ENCODE measurements at places on chromosomes 11 and 22.

GRCh38 chr22:19419464-19420178, 11.9 kb downstream of the HIRA start:
- no peak for DNase-seq

- DNase-seq = no peak
Observed at GRCh38 chr11:5846701-5847100, 5.0 kb upstream of the OR52E6 start.

GRCh38 chr11:61814247-61814957, 2.4 kb downstream of the FADS1 start:
- no peak for DNase-seq

DNA sequence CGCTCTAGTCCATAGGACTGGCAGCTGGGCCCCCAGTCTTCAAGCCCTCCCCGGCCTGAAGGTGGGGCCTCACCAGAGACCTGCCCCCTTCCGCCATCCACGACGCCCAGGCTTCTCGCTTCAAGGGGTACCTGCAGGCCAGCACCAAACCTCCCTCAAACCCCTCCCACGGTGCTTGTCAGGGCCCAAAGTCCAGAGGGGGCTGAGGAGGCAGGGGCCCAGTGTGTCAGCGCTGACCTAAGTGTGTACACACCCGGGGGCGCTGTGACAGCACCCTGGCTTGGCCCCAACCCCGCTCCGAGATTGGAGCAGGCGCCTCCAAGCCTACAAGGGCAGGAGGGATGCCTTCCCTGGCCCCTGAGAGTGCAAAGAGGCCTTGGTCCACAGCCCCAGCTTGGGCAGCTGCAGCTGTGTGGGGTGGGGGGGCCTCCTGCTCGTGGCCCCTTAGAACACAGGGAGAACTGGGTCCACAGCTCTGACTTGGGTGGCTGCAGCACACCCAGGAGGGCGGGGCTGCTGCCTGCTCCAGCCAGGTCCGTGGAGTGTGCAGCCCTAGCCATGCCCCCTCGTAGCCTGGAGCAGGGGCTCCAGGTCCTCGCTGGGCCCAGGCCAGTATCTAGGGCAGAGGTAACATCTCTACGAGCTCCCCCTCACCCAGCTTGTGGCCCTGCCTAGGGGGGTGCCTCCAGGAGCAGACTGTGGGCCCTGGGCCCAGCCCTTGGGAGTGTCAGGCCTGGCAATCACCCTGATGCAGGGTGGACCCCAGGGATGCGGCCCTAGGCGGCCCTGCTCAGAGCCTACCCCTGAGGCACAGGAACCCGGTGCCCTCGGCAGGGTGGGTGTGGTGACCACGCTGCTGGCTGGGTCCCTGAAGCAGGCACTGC, 4.9 kb downstream of the SBF2 start:
- no peak for DNase-seq

- DNase-seq = no peak
Observed at GRCh38 chr11:12448131-12448939, 71.0 kb downstream of the PARVA start.

DNA sequence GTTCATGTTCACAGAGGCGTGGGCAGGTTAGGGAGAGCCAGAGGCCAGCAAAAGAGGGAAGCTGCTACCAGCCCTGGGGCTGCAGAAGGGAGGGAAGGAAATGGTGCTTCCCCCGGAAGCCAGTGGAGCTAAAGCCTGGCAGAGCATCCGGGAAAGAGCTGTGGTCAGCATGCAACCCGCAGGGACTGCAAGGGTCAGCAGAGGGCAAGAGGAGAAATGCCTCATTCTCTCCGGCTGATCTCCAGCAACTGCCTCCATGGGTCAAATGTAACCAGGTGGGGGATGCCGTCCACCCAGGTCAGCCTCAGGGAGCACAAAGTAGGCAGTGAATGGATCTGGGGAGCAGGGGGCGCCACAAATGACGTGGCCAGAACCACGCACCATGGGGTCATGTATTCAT, 36.9 kb upstream of the PRR5 start:
- no peak for DNase-seq

DNA sequence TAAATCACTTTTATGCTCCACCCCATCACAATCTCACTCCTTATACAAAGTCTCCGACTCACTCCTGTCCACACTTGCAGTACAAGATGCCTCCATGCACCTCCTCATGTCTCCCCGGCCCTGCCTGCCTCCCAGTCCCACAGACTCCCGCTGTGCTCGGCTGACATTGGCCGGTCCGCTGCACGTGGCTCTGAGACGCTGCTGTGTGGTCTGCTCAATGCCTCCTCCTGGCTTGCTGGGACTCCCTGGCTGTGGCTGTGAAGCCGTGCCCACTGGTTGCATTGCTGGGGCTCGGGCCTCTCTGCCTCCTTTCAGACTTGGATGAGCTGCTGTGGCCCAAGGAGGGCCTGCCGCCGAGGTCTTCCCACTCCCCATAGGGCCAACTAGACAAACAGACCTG, 224.0 kb upstream of the B3GAT1 start:
- DNase-seq = no peak

GRCh38 chr11:62125316-62125715, 1.5 kb downstream of the INCENP start:
- DNase-seq = no peak

- DNase-seq = no peak
Observed at GRCh38 chr22:31136711-31137110, 3.6 kb downstream of the PLA2G3 start.

DNA sequence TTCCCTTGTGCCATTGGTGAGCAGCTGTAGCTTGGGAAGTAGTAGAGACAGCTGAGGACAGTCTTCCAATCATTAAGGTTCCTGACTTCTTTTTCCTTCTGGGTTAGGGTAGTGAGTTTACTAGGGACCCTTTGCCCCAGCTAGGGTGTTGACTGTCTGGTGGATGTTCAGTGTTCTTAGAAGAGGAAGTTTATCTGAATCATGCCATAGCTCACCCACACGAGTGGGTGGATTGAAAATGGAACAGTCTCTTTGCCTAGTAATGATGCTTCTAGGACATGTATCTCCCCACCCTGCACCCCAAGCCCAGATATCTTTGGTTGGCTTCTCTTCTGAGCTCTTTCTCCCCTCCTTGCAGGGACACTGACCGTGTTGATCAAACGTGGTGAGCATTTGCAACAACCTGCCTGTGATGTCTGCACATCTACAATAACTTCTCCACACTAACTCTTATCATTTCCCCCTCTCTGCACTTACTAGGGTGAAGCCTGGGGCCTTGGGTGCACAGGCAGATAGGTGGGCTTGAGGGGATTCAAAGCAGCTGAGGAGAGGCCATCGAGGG, 57.1 kb upstream of the HORMAD2 start:
- no peak for DNase-seq

- no peak for DNase-seq
Observed at GRCh38 chr11:96149743-96150555, 193.0 kb downstream of the MAML2 start.

- DNase-seq = no peak
Observed at GRCh38 chr11:84471501-84471900, 1155.6 kb downstream of the DLG2 start.

GRCh38 chr22:17842386-17842785, 68.1 kb upstream of the BID start:
- DNase-seq = no peak

DNA sequence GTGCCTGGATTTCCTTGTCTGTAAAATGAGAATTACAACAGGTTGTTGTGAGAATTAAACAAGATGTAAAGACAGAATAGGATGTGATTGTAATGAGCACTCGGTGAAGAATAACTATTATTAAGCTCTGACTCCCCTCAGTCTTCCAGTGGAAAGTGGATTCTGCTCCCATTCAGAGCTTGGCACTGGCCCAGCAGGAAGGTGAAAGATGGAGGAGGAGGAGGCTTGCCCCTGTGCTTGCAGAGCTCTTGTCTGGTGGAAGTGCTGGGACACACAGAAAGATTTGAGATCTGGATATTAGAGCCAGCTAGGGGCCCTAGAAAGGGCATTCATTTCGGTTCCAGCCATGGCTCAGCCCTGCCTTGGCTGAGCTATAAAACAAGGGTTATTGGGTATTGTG, 28.2 kb downstream of the PHLDB1 start:
- no peak for DNase-seq

DNA sequence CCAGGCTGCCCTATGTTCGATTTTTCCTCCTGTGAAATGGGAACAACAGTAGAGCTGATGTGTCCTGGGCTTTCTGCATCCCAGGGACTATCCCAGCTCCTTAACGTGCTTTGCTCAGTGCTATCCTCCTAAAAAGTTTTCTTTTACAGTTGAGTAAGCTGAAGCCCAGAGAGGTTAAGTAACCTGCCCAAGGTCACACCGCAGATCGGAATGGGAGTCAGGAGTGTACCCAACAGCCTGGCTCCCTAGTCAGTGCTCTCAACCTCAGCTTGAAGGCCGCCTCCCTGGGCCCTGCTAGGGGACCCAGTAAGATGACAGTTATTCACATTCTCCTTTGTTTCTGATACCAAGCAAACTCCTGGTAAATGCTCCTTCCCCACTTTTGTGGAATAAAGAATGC, 45.9 kb downstream of the PARVB start:
- DNase-seq = no peak

- DNase-seq = no peak
Observed at GRCh38 chr11:68313574-68314202, 1.3 kb downstream of the LRP5 start.

- DNase-seq = no peak
Observed at GRCh38 chr11:13902523-13902922, 60.0 kb upstream of the SPON1 start.

DNA sequence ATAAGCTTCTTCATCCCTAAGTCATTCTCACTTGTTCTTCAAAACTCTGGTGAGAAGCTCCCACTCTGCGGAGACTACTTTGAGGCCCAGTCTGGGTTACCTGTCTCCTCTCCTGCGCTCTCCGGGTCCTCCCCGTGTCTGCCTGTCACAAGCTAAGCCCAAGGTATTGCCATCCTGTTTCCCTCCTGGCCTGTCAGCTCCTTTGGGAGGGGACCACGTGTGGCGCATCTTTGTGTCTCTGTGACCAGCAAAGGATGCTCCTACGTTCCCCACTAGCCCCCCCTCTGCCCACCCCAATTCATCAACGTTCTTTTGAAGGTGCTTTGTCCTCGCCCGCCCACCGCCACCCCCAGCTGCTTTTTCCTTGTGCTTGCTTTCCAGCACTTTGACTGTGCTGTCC, 31.8 kb upstream of the FBLN1 start:
- no peak for DNase-seq

DNA sequence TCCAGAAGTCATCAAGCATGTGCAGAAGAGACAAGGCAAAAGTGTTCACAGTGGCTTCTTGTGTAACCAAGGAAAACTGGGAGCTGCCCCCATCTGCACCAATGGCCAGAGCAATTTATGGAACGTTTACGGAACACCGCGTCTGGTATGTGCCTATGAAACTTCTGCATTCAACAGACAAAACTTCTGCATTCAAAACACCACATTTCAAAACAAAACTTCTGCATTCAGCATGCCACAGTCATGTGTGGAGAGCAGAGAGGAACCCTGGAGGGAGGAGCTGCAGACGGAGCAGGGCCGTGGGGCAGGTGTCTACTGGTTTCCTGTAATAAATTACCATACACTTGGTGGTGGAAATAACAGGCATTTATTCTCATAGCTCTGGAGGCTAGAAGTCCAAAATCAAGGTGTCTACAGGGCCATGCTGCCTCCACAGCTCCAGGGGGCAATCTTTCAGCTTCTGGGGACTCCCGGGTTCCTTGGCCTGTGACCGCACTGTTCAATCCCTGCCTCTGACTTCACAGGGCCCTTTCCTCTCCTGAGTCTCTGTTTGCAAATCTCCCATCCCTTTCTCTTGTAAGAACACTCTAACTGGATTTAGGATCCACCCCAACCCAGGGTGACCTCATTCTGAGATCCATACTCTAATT, 32.2 kb downstream of the RPL3 start:
- DNase-seq = no peak

DNA sequence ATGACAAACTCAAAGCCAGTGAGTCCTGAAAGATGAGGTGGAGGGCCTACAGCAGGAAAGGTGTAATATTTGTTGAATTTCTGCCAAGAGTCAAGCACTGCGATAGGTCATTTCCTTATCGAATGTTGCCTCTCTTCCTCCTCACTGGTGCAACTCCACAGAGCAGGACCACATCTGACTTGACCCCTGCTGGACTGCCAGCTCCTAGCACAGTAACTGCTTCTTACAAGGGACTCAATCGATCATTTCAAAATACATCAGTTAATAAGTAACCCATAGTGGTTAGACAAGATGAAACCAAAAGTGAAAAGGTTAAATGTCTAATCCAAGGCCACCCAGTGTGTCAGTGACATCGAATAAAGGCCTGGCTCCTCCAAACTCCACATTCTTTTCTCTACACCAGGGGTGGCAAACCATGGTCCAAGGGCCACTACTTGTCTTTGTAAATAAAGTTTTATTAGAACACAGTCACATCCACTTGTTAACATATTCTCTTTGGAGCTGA, 98.5 kb upstream of the CSNK2A3 start:
- DNase-seq = no peak

DNA sequence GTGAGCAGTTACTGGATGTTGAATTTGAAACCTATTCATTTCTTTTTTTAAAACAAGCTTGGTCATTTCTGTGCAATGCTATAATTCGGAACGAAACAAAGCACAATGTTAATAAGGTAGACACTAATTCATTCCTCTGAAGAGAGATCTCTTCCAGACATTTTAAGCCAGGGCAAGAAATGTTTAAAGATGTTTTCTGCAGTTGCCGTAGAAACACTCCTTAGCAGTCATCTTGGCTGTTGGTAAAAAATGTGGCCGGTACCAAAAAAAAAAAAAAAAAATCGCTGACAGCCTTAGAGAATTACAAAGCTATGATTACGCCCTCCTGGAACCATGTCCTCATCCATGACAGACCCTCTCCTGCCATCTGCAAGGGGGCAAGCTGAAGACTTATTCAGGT, 66.4 kb upstream of the TTC12 start:
- no peak for DNase-seq

DNA sequence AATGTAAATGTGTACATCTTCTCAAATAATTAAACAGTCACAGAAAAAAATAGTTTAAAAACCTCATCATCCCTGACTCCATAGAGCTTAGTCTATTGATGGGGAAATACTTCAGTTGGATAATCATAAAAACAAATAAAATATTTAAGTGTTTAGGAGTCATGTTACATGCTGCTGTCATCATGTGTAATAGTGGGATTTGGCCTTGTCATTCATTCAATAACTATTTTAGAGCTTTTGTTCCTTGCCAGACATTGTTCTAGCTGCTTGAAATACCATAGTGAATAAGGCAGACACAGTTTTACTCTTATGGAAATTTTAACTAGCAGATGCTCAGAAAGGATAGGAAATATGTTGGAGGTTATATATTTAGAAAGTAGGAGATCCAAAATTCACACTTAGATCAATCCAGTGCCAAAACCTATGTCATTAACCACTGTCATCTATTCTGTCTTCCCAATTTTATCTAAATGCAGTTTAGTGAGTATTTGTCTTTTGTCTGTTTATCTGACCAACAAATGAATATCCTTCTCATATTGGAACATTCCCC, 324.7 kb downstream of the CASP12 start:
- no peak for DNase-seq
